ENCODE measurements at places on chromosomes 2 and 18.

DNA sequence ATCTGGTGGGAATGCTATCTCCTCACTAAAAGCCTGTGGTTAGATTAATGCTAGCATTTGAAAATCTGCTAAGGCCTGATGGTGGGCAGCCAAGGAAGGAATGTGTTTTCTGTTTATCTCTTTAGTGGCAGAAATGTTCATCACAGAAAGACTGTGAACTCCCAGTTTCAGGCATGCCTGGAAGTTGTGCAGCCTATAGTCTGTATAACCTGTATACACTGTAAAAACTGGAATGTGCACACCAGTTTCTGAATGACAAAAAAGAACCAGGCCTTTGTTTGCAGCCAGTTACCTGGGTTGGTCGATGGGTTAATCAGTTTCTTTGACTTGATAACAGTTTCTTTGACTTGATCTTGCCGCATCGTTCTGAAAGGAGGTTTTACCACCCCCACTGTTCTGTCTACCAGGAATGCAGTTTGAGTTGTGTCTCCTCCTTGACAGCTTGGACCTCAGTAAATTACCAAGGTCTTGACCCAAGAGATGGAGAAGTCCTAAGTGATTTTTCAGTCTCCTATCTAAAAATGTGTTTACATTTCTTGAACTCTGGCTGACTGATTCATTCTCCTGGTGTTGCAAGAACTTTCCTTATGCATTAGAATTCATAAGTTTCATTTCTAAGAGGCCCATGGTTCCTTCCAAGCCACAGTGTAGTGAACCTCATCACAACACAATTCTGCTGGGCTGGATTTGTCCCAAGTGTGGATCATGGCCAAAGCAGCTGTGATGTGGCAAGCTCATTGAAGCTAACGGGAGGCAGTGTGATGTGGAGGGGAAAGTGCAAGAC lies 62.2 kb downstream of the KIAA2012 start:
- DNase-seq, result no peak

- no peak for DNase-seq
Measured at GRCh38 chr2:102460467-102460866, 12.6 kb upstream of the SLC9A4 start.

DNA sequence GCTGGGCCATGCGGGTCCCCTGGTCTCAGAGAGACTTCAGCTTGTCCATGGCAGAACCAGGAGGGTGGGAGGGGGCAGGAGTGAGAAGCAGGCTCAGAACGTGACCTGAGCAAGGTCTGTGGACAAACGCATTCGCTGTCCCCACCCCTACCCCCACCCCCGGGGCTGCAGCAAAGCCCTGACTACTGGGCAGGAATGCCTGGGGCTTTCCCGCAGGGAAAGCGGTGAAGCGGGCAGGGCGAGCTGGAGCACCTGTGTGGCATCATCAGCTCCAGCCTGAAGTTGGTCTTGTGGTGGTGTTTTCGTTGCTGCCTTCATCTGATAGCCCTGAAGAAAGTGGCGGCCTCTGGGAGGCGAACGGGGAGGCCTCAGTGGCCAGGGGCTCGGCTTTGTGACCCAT lies 26.1 kb upstream of the ALKAL2 start:
- DNase-seq, result no peak

DNA sequence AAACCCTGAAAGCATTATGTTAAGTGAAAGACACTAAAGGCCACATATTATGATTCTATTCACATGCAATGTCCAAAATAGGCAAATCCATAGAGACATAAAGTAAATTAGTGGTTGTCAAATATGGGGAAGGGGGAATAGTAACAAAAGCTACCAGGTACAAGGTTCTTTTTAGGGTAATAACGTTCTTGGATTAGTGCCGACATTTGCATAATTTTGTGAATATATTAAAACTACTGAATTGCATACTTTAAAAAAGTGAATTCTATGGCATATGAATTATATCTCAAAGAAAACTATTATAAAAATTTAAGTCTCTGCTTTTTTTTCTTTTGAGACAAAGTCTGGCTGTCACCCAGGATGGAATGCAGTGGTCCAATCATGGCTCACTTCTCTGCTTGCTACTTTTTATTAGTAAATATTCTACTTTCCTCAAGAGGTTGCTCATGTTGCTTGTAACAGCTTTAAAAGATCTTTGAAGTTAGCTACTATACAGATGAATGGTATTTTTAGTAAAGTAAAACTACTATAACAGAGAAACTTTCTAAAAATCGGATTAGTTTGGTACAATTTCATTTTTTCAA lies 2.5 kb downstream of the SESTD1 start:
- no peak for DNase-seq

All from activated CD4-positive, CD25-positive, alpha-beta regulatory T cell treated with anti-CD3 and anti-CD28 coated beads, Interleukin-2, amount 50 U/mL, for 16 hours (primary cell).